ENCODE measurements at places on chromosomes 12 and 14.

DNA sequence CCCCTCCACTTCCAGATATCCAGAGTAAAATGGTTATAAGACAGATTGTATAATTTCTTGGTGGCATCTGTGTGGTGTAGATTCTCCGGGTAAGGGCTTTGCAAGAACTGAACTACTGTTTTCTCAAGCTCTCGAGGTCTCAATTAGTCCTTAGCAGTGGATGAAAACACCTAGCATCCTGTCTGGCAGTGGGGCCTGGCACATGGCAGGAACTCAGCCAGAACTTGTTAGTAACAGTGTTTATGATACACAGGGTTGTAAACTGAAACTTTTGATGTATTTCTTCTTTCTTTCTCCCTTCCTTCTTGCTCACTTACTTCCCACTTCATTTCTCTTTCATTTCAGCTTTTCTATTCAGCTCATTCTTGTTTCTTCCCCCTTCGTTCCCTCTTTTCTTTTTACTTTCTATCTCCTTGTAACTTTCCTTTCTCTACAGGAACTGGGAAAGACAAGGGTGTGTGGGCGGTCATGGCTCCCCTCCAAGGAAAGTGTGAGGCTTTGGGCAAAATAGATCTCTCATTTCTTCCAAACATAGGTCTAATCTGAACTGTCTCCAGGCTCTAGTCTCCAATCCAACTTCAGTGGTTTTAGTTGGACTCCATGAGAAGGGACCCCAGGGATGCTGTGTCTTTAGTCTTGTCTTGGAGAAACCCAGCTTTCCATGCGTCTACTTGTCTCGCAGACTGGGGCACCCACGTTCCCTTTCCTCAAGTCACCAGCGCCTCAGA is 159.7 kb downstream of the PAH start:
- DNase-seq: no peak

DNA sequence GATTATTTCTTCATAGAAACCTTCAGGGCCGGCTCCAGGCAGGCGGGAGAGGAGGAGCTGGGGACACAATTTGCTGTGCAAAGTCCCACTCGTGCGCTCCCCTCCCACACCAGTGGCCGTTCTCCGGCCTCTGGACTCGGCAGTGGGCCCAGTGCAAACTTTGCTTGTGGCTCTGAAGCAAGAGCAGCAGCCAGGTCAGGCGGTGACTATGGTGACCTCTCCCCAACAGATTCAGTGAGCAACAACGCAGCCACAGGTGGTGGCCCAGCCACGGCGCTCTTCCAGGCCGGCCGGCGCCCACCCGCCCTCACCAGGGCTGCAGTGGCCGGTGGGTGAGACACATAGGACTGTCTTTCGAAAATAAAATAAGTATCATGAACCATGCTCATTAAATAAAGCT is 29.5 kb downstream of the VPS37B start:
- no peak for DNase-seq

DNA sequence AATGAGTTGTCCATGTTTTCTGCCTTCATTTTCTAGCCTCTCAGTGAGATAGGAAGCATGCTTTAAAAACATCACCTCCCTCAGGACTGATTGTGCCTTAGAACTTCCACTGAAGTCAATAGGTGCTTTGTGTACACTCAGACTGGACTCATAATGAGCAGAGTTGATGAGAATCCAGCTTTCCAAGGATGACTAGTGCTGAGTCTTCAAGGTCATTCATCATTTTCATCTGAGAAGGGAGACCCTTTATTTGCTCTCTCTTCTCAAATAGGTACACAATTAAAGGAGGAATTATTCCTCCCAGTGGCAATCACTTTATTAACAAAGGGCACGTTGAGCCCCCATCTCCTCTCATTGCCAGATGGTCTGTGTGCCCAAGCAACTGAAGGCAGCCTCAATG is 210.9 kb upstream of the PRKD1 start:
- no peak for DNase-seq

GRCh38 chr14:61452452-61452851 is 131.1 kb downstream of the PRKCH start:
- no peak for DNase-seq

- no peak for DNase-seq
Measured at GRCh38 chr12:55676707-55677106, 31.0 kb downstream of the ITGA7 start.

GRCh38 chr14:99972748-99973466 is 92.3 kb upstream of the EVL start:
- no peak for DNase-seq

DNA sequence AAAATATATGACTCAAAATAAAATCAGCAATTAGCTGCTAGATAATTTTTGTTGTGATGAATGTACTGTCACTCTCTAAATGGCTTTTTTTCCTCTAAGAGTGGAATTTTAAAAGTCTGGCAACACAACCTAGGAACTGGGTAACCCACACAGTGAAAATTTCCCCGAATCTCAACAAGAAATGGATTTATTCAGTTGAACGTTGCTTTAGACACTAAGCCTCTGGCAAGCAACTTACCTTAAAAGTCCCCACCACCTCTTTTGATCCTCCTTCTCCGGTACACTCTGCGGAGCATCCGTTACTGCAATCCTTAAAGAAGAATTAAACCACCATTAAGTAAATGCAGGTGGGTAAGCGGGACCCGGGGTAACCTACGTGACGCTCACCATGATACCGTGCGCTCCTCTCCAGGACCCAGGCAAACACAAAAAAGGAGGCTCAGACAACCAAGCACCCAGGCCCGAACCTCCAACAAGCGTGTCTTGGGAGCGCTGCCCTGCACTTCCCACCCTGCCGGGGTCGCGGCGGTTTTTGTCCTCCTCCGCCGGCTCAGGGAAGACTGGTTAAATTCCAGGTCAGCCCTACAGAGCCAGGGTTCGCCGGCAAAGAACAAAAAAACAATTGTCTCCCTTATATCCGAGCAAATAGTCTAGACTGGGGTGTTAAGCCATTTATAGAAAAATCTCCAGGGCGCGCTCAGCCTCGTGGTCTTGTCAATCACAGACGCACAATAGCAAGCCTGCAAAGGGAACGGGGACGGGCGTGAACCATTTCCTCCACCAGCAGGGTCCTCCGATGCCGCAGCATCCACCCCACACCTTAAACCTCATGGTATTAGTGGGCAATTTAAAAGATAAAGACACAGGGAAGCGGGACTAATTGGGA is 47.1 kb downstream of the BCAT1 start:
- DNase-seq: no peak

DNA sequence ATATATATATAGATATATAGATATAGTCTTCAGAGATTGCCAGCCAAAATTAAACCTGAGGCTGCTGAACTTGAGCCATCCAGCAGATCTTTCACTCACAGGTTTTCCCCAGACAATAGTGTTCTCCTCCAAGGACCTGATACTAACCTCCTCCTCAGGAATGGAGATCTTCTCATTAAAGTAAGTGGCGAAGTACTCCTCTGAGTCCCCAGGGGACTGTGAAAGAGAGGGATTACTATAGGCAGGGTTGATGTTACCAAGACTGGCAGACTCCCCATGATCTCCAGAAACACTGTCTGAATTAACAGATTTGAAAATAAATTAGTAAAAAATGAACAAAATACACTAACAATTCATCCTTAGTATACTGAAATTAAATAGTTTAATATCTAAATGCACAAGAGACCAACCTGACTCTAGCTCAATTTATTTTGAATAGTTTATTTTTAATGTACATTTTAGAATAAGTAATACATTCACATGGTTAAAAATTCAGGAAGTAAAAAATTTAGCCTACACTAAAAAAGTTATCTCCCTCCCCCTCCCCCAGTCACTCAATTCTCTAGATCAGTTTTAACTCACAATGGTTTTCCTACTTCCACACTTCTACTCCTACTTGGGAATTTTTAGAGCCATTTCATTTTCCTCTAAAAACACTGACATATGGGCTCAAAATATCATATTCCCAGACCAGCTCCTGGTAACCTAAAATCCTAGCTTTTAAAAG is 17.7 kb downstream of the SLC11A2 start:
- no peak for DNase-seq

- no peak for DNase-seq
Measured at GRCh38 chr14:77516126-77516525, 17.5 kb upstream of the ISM2 start.

GRCh38 chr12:82627799-82628198 is 58.9 kb upstream of the TMTC2 start:
- DNase-seq: no peak

- no peak for DNase-seq
Measured at GRCh38 chr14:104813286-104813685, 12.4 kb downstream of the ZBTB42 start.

GRCh38 chr12:106141452-106141851 is 2.7 kb upstream of the NUAK1 start:
- DNase-seq: no peak

DNA sequence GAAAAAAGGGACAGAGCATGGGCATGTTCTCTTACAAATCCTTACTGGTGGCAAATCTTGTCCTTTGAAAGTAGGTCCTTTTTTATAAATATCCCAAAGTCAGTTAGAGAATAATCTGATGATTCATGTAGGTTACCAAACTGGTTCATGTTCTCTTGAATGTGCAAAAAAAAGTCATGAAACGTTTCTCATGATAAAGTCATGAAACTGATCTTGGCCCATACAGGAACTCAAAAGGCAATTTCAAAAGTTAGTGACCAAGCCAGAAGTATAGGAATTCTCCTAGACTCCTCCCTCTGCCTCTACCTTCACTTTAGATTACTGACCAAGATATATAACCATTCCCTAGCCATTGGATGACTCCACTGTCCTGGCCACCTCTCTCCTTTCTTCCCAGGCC is 27.3 kb upstream of the SPTSSA start:
- DNase-seq: no peak

Measured in stimulated activated CD8-positive, alpha-beta memory T cell treated with anti-CD3 and anti-CD28 coated beads, Interleukin-2, amount 100 ng/mL, for 48 hours (primary cell).